RKO (cell line): ENCODE measurements at places on chromosomes 4 and X.
A peak's percentile ranks its signal among the peaks of the same experiment; 100 is the strongest.

- no peak for DNase-seq
Observed at GRCh38 chr4:97911236-97911906, 231.9 kb downstream of the STPG2 start.

GRCh38 chr4:83473423-83473822 lies 11.5 kb downstream of the ABRAXAS1 start:
- DNase-seq = no peak

DNA sequence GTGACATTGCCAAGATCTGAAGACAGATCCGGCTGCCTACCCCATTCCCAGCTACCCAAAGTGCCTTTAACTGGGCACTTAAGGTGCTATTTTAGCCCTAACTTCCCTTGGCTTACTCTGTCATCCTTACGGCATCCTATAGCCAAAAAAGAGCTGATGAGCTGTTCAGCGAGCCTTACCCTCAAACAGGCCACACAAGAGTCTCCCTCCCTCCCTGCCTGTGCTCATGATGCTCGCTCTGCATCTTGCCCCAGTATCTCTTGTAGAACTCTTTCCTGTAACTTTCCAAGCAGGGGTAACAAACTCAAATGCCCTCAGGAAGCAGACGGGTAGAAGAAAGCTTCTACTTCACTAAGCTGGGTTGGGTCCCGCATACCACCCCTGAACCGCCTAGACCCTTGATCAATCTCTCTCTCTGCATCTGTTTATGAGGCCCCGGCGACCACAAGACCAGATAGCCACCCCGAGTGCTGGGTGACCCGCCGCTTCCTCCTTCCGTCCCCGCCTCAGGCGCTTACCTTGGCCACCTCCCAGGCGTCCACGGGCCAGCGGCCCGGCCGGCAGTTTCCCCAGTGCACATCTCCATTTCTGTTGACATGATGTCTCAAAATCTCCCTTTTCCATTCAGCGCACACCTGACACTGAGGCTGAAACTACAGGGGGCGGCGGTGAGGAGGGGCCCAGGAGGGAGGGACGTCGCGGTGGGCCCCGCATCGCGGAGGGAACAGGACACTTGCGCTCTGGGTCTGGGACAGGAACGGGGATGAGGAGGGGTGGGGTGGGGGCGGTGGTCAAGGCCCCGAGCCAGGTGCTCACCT lies 663 bp downstream of the CXorf38 start:
- peak; percentile 61 for DNase-seq

DNA sequence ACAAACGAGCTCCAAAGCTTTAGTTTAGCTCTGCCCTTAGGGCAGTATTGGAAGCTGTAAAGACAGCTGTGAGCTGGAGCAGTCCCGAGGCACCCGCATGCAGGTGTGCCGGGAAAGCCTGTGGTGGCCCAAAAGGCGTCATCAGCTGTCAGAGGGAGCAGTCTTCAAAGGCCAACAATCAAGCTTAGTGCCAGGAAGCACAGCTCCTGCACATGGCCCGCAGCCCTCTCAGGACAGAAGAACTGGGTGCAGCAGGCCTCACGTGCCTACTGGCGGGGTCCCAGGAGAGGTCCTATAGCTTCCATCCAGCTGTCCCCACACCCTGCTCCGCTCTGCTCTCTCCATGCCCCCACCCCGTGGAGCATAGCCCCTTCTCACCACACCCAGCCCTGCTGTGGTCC lies 92.2 kb upstream of the TRIM2 start:
- DNase-seq = no peak
